ENCODE measurements at places on chromosomes 2 and 18. TPM values are rescaled to one million over a fixed set of nuclear protein-coding genes. Genes with fewer than 3 reads are reported as not detected.

MYOM1 gene
- polyA plus RNA-seq: 1.6 TPM

GRCh38 chr18:7096838-7097237 lies 20.8 kb downstream of the LAMA1 start:
- DNase-seq: no peak

- no peak for DNase-seq
Observed at GRCh38 chr18:46712406-46712805, 44.4 kb downstream of the ST8SIA5 start.

DNA sequence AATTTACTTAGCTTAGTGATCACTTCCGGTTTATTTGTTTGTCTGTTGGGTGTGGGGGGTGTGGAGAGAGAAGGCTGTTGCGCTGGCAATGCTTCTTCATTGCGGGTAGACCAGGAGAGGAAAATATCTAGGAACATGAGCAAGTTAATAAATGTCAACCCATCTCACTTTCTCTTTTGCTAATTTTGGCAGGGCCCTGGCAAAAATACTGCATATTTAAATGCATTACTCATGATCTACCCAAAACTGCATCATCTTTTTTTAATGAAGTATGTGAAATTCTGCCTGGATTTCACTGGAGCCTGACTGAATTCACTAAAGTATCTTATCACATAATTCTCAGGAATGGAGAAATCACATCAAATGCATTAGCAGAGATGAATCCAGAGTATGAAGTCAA lies 1131.0 kb upstream of the NXPH2 start:
- no peak for DNase-seq

- no peak for DNase-seq
Observed at GRCh38 chr2:74008761-74009395, 24.2 kb downstream of the TET3 start.

DNA sequence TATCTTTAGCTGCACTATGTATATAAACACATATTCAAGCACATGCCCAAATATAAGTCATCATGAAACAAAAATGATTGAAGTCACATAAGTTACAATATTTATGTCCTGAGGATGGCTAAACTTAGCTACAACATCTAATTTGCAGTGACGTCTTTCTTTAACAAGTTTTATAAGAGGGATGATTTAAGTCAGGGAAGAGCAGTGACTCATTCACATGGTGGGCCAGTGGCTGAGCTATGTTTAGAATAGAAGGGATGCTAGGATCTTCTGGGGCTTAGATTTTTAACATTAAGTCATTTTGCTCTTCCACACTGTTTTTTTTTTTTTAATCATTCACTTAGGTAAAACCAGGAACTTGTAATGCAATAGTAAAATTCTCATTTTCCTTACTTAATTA lies 22.3 kb downstream of the ADCYAP1 start:
- no peak for DNase-seq

DNA sequence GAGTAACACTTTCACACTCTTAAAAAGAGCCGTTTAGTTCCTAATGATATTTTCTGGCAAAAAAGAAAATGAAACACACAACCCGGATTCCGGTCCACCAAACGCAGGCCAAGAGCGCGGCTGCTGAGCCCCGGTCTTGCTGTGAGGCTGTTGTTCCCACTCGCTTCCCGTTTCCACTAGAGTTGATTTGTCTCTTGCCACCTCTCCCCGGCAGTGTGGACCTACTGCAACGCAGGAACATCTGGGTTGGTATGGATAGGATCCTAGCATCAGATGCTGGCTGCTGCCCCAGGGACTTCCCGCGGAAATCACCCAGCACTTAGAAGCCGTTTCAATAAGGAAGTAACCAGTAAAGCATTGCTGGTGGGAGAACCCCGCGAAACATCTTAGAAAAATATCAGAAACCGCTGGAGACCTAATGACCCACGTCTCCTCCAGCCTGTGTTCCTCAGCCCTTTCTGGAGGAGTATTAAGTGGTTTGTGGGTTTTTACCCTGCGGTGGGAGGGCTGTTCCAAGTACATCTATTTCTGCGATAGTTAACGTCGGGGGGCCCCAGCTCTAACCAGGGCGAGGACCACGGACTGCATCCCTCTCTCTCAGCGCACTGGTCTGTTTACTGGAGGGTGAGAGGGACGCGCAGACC lies 939 bp downstream of the DOCK10 start:
- no peak for DNase-seq

DNA sequence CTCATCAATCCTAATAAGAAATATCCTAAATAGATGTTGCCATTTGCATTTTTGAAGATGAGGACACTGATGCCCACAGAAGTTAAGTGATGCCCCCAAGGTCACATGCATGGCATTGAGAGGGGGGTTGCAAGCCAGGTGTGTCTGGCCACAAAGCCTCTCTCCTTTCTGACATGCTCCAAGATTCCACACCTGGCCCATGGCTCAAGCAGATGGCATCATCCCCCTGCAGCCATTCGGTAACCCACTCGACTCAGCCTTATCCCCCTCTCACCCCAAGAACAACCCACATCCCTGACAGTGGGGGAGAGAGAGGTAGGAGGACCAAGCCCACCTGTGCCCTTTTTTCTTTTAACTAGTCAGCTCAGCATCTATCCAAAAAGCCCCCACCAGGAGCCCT lies 16.5 kb upstream of the TEX51 start:
- DNase-seq: no peak
